NCI-H510A treated with DMSO at 0.1 percent for 48 hours (cell line): ENCODE measurements at places on chromosomes 2 and 18.

DNA sequence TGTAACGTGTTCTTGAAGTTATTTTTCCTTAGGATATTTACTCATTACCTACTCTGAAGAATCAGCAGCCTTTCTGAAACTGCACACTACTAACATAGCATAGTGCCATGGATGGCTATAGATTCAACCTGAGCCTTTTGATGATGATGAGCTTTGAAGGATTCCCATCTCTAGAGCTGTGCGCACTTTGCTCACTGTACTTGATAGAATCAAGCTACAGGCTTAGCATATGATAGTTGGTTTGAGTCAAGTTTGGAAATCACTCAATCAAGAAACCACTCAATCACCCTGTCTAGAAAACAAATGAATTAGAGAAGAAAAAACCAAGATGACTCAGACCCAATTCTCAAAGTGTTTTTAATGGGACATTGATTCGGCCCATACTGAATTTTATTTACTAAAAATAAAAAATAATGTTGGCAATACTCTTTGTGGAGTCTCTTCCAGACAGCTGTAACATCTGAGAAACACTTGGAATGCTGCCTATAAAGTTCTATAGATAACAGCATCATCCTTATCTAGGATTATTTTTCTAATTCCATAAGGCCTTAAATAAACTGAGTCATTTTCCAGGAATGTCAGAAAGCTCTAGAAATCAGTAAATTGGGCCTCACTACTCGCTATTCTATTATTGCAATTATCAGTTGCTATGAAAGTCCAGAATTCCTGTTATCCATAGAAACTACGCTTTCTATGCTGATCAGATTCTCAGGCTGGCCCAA lies 259.0 kb upstream of the ERBB4 start:
- no peak for DNase-seq

DNA sequence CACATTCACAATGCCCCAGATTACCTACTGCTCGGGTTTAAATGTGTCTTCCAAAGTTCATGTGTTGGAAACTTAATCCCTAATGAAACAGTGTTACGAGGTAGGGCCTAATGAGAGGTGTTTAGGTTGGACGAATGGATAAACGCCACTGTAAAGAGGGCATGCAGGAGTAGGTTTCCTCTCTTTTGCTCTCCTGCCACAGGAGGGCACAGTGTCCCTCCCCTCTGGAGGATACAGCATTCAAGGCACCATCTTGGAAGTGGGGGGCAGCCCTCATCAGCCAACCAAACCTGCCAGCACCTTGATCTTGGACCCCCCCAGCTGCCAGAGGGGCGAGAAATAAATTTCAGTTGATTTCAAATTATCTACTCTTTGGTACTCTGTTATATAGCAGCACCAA lies 103.5 kb downstream of the TSHZ1 start:
- no peak for DNase-seq

- no peak for DNase-seq
Observed at GRCh38 chr2:31387850-31388249, 26.7 kb downstream of the XDH start.

- no peak for DNase-seq
Observed at GRCh38 chr2:150480971-150481830, 6.3 kb downstream of the RND3 start.

- no peak for DNase-seq
Observed at GRCh38 chr18:24986666-24987302, 365.2 kb downstream of the ZNF521 start.

- no peak for DNase-seq
Observed at GRCh38 chr2:14408695-14409094, 223.8 kb upstream of the LRATD1 start.

- no peak for DNase-seq
Observed at GRCh38 chr2:222862106-222862908, 1.5 kb downstream of the ACSL3 start.

DNA sequence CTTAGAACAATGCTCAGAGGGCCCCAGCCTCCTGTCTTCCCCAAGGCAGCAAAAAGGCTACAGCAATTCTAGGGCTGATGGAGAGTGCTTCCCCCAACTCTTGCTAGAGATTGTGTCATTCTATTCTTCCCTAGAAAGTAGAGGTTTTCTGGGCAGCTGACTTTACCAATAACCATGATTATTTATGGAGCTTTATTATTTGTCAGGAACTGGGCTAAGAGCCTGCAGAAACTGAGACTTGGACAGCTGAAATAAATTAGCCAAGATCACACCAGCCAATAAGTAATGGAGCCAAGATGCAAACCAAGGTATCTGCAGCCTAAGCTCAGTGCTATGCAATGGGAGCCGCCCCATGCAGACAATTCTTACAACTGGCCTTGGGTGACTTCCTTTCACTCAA lies 84.8 kb downstream of the CCBE1 start:
- no peak for DNase-seq

DNA sequence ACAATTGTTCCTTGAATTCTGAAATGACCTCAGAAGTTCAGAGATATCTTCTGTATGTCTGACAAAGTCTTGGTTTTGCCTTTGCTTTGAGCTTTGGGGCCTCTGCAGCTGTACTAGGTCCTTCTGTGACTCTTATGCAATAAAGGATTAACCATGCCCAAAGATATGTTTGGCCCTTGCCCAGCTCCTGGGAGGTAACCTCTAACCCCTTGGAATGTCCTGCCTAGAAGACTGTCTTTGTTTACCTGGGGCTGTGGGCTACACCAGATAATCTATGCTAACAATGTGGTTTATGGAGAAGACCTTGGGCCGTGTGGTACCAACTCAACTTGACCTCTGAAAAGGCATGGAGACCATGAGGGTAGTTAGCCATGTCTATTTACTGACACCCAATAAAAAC lies 140.9 kb upstream of the CAPN13 start:
- DNase-seq, result no peak

DNA sequence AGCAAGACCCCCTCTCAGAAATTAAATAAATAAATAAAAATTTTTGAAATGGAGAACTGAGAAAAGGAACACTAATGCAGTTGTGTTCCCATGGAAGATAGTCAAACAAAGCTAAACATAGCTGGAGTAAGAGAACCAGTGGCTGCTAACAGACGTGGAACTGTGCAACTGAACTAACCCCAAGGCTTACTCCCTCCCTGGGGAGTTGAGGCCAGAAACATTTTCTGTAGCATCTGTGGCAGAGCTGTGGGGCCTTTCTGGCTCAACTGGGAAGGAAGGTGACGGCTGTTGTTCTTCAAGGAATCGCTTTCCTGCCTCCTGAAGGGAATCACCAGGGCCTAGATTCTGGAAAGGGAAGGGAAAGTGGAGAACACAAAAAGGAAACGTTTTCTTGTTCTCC lies 53.9 kb upstream of the B3GNT2 start:
- no peak for DNase-seq
